Activated naive CD4-positive, alpha-beta T cell treated with anti-CD3 and anti-CD28 coated beads, Interleukin-2, amount 10 ng/mL, durations not matched to agents 5 hours and 36 hours (primary cell): ENCODE measurements at places on chromosomes 3 and 15. TPM values are rescaled to one million over a fixed set of nuclear protein-coding genes. Genes with fewer than 3 reads are reported as not detected.

Gene CNTN3
- total RNA-seq: not detected

Gene CFAP20DC
- 1.4 TPM for total RNA-seq

Gene CA12
- total RNA-seq: not detected

Gene GABRA5
- not detected for total RNA-seq

Gene SLC12A1
- total RNA-seq: not detected
